Stimulated activated CD4-positive, alpha-beta T cell treated with anti-CD3 and anti-CD28 coated beads, TNF-alpha, amount 100 ng/mL, for 1 hour (primary cell): ENCODE measurements at places on chromosomes 6 and 20.

DNA sequence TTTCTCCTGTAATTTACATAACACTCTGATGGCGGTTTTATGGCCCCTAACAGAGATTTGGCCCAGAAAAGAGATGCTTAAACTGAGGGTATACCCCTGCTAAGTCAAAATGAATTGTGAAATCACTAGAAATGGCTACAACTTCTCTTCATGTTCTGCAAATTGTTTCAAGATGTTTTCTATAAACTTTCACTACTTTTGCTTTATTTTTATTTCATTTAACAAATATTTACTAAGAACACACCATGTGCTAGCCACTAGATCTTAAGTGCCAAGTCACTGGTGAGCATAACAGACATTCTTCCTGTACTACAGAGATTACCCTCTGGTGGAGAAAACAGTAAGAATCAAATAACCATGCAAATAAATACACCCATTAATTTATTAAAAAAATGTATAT lies 87.6 kb downstream of the KCNQ5 start:
- DNase-seq = no peak

DNA sequence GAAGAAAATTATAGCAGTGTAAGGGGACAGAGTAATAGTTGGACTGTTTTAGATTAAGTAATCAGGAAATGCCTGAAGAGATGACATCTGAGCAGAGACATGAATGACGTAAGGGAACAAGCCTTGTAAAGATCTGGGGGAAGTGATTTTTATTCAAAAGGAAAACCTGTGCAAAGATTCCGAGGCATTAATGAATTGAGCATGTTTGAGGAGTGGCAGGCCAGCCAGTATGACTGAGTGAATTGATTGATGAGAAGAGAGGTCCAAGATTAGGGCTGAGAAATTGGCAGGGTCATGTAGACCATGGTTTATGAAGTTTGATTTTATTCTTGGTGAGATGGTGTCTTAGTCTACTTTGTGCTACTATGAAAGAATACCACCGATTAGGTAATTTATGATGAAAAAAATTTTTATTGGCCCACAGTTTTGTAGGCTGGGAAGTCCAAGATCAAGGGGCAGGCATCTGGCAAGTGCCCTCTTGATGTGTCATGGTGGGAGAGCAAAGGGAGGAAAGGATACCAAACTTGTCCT lies 95.1 kb downstream of the LIN28B start:
- no peak for DNase-seq

DNA sequence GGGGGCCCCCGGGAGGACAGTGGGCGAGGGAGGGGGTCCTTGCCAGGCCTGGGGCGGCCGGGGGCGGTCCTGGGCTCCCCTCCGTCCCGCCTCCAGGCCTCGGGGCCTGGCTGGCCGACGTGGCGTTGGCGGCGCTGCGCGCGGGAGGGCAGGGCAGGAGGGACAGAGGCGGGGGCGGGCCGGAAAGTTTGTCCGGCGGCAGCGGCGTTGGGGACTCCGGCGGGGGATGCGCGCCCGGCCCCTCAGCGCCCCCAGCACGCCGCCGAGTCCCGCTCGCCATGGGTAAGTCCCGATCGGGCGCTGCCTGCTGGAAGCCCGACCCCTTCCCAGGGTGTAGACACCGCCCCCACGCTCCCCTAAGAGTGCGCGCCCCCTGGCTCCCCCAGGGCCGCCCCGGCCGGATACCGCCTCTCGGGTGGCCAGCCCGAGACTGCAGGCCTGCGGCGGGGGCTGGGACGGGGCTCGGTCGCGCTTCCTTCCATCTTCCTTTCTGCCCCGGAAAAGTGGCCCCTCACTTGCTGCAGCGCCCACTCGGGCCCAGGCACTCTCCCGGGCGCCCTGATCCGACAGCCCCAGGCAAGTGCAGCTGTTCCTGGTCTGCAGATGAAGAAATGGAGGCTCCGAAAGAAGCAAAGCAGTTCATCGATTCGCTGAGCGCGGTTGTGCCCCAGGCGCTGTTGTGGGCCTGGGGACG lies at the start of gene SLC2A10:
Gene SLC2A10, plus strand, starts transcription at position 191 of the 694 bp plus-strand sequence. Its CDS starts 88 bp downstream, at position 279.
- DNase-seq = no peak

DNA sequence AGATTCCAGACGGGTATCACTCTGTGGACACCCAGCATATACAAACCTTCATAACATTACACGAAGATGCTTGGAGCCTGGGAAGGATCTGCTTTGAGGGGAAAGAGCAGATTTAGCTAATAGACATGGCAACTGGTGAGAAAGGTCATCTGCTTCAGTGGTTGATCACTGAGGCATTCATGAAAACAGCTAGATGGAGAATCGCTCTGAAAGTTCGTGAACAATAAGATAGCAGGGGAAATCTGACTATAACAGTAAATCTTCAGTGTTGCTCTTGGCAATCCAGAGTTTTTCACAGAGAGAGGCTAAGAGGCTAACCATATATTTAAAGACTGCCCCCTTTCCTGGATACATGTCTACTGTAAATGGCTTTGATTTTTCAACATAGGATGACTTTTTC lies 245.3 kb downstream of the FARS2 start:
- no peak for DNase-seq
